T47D (cell line): ENCODE measurements at places on chromosomes 5 and 9.
A peak's percentile ranks its signal among the peaks of the same experiment; 100 is the strongest.

GRCh38 chr5:124239572-124239971, 506.9 kb downstream of the ZNF608 start:
- DNase-seq = no peak

DNA sequence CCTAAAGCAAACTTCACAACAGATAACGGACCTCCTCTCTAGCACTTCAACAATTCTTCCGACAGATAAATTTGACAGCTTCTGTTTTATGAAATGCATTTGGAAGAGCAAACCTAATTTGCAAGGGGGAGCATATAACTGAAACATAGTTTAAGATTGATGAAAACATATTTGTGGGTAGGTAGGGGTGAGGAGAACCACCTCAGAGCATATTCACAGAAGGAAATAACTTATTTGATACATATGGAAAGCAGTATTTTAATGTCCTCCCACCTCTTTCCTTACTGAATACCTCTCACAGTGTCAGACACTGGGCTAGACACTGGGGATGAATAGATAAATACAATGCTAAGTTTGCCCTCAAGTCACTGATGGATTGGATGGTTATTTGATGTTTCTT, 384.8 kb downstream of the MAT2B start:
- no peak for DNase-seq

- DNase-seq = no peak
Observed at GRCh38 chr9:132885720-132886333, 7.1 kb downstream of the SPACA9 start.

DNA sequence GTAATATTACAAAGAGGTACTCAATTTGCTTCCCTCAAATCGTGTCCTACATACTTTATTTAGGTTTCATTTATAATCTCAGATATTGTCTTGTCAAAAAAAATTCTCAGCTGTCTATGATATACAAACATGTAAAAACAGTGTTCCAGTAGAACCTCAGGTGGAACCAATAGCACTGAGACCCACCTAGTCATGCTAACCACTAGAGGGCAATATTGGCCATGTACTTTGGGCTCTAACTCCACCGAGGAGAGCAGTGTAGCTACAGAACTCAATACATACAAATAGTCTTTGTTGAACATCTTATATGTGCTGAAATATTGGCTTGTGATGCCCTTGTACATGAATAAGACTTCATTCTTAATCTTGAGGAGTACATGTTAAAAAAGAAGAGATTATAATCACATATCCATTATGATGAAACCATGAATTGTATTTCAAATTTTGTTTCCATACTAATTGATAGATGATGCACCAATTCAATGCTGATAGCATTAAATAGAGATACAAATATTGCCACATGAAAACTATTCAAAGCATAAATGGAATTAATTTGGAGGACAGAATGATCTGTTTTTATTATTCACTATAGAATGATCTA, 71.2 kb upstream of the CNTLN start:
- peak; percentile 70 for DNase-seq

- DNase-seq = no peak
Observed at GRCh38 chr9:105510024-105510423, 47.9 kb upstream of the FKTN start.

- no peak for DNase-seq
Observed at GRCh38 chr9:96618209-96619123, 1.2 kb downstream of the CDC14B start.

GRCh38 chr5:174294891-174295620, 249.6 kb downstream of the NSG2 start:
- DNase-seq = no peak

DNA sequence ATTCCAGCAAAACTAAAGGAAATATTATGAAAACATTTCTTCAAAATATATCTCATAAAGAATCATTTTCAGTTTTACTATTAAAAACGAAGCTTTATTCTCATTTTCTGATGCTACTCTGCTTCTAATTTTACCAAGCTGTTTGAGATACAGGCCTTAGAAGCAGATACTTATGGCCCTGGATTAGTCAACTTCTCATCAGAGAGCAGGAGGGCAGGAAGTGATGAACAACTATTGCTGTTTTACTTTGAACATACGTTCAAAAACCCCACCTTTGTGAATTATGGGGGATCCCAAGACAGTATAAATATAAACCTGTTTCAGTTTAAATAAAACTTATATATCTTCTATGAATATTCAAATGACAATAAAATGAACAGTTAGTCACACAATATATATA, 16.0 kb downstream of the MPDZ start:
- DNase-seq = no peak

DNA sequence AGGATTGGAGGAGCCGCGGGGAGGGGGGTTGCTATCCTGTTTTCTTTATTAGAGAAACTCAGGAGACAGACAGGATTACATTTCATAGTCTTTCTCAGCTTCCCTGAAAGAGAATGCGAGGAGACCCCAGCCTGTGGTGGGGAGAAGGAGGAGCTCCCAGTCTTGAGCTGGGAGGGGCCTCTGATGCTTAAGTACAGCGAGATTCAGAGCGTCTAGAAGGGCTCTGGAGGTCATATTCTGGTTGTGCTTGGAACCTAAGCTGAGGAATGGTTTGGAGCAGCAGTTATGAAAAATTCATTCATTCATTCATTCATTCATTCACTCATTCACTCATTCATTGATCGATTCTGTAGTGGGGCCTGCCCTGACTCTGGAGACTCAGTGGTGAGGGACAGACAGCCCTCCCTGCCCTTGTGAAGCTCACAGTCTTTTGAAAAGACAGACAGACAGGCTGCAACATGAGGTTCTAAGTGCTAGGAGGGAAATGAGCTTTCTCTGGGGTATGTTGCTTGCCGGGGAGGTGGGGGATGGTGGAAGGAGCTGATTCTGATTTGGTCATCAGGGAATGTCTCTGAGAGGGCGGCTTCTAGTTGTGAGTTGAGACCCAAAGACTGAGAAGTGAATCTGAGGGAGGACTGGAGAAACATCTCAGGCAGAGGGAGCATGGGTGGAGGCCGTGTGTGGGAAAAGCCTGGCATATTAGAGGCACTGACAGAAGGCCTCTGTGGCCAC, 2.5 kb upstream of the SPRY4 start:
- no peak for DNase-seq

- no peak for DNase-seq
Observed at GRCh38 chr5:69494452-69494851, 1.9 kb downstream of the OCLN start.

- DNase-seq = no peak
Observed at GRCh38 chr5:122152266-122152900, 23.0 kb downstream of the ZNF474 start.

- DNase-seq = no peak
Observed at GRCh38 chr9:104589626-104590025, 9.6 kb downstream of the OR13C5 start.

DNA sequence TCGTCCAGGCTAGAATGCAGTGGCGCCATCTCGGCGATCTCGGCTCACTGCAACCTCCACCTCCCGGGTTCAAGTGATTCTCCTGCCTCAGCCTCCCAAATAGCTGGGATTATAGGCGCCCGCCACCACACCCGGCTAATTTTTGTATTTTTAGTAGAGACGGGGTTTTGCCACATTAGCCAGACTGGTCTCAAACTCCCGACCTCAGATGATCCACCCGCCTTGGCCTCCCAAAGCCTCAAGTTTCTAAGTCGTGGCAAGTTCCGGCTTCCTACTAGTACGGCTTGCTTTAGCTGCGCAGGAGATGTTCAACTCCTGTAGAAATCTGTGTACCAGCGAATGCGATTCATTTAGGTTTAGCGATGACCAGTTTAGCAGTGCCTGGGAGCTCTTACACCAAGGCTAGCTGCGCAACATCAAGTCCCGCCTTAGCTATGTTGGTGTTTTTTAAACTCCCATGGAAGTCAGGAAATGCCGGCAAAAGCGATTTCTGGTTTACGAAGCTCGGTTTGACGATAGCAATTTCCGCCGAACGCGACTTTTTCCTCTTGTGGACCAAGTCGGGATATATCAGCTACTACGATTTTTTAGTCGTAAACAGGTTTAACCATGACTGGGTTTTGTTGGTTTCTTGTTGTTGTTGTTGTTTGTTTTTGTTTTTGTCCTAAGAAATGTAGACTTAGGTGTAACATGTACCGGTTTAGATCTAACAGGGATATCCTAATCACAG, 46.4 kb downstream of the ANXA2R start:
- no peak for DNase-seq

DNA sequence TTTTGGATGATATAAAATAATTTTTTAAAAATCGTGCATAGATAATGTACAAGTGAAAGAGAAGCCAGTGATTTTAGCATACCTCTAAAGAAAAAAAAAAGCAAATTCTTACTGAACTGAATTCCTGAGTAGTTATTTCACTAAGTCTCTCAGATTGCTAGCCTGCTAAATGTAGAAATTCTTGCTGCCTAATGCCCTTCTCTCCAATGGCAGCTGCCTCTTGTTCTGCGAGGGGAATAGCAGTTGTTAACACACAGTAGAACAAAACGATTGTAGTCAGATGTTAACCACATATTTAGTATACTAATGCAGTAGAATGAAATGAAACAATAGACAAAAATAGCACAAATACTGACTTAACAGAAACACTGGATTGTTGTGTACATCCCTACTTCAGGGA, 26.8 kb downstream of the SMAD5 start:
- no peak for DNase-seq

DNA sequence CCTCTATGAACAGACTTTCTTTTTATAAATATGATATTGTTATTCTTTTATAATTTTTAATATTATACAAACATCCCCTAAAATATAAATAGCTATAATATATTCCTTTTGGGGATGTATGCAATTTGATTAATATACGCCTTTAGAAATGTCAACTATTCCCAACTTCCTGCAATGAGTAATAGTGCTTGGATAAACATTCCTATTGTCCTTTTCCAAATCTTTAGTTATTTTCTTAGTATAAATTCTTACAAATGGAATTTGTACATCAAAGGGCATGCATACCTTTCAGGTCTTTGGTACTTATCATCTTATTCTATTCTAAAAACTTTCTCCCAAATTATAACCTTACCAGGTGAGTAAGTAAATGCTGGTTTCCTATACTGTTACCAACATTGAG, 6.2 kb downstream of the NLN start:
- DNase-seq = no peak

GRCh38 chr5:152397581-152397980, 7.5 kb downstream of the NMUR2 start:
- DNase-seq = no peak

- DNase-seq = no peak
Observed at GRCh38 chr5:38780316-38780715, 65.5 kb upstream of the OSMR start.

DNA sequence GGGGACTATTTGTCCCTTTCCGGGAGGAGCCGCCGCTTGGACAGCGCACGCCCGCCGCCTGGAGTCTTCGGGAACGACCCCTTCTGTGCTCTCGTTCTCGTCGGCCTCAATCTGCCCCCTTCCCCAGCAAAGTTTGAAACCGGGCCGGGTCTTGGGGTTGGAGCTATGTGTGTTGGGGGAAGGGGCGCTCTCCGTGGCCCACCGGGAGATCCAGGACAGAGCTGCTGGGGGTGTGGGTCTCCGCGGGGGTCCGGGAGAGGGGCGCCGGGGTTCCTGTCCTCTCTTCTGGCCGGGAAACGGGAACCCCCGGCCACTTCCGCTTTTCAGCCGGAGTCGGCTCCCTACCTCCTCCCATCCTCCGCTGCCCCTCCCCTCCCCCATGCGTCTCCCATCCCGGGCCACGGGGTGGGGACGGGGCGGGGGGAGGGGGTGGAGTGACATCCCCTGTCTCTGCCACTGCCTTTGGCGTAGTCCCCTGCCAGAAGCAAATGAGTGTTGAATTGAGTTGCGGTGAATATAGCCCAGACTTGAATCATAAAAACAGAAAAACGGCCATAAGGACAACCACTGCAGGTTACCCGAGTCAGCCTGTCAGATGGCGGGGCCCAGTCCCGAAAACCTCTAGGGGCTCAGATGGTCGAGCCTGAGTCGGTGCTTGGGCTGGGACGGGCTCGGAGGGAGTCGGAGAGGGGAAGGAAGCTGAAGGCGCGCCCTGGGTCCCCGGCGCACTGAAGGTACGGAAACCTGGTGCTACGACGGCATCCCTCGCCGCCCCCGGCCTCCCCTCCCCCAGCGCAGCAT, 1.1 kb downstream of the CPLX2 start:
- DNase-seq = no peak

DNA sequence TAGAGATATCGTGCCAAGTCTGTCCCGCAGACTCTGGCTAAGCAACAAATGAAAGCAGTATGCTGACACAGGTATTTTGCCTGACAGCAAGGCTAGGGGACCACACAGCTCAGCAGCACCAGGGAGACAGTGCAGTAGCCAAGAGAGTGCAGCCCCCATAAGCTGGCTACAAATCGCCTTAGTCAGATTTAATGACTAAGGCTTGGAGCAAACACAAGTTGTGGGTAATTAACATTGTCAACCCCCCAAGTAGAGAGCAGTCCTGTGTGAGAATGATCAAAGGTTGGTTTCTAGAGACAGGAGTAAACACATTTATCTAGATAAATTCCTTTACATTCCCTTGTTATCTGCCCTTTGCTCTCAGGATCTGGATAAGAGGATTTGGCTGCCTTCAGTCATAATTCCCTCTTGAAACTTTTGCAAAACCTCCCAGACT, 1434.5 kb upstream of the CDH6 start:
- no peak for DNase-seq

DNA sequence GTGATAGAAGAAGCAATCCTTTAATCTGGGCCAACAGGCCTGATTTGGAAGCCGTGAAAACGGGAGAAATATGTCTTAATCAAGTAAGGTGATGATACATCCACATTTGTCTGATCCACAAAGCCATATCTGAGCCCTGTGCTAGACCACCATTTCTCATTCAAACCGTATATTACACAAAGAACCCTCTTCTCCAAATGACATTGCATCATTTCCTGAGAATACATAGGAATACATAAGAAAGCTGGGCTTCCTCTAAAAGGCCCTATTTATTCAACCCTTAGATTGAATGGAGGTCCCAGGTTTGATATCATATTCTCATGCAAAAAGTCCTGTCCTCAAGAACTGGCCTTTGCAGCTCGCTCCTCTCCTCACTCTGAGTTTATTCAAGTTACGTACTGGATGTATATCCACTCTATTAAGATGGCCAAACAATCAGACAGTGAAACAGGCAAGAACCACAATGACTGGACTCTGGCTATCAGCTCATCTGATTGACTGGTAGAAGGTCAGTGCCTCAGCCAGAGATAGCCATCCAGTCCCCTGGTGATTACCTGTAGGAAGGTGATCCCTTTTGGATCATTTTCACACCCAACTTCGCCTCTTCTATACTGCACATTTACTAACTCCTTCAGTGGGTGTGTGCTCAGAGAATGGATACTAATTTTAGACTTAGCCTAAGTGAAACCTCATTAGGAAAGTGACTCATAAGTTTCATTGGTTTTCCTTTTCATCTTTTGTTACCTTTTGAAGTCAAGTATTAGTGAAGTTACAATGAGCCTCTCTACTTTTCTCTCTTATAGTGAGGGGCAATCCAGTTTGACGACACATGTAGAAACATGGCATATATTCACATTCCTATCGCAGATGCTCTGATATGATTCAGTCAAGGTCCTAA, 167.6 kb upstream of the WWC1 start:
- DNase-seq = no peak

GRCh38 chr9:98521141-98521540, 187.6 kb downstream of the GABBR2 start:
- DNase-seq = no peak

DNA sequence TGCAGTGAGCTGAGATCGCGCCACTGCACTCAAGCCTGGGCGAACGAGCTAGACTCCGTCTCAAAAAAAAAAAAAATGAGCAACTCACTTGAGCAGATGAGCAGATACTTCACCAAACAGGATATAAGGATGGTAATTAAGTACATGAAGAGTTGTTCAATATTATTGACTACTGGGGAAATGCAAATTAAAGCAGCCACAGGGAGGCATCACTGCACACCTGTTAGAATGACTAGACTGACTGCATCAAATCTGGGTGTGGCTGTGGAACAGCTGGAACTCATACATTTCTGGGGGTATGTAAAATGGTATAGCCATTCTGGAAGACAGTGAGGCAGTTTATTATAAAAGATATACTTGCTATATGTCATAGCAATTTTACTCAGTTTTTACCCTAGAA, 93.0 kb downstream of the WNK2 start:
- DNase-seq = no peak
